Tongue (tissue), 3 donors: ENCODE measurements at places on chromosomes 3 and 15. TPM values are rescaled to one million over a fixed set of nuclear protein-coding genes. Genes with fewer than 3 reads are reported as not detected.

The CLEC3B gene
- total RNA-seq = 57.1 TPM

The IFRD2 gene
- 37.8 TPM for total RNA-seq

The XYLB gene
- total RNA-seq = 3.6 TPM

The POLQ gene
- 3.7 TPM for total RNA-seq

The ACSBG1 gene
- 1.5 TPM for total RNA-seq

The LINS1 gene
- total RNA-seq = 40.7 TPM

The BTD gene
- 19.3 TPM for total RNA-seq

The DPPA2 gene
- not detected for total RNA-seq

The ENTPD3 gene
- 3.0 TPM for total RNA-seq

The AHSG gene
- not detected for total RNA-seq

The CLDN16 gene
- total RNA-seq = not detected

The SPATA12 gene
- total RNA-seq = not detected

The RTP3 gene
- total RNA-seq = not detected

The RYR3 gene
- 98.0 TPM for total RNA-seq

The PLSCR5 gene
- not detected for total RNA-seq

The MKRN2OS gene
- not detected for total RNA-seq

The AADACL2 gene
- 2.7 TPM for total RNA-seq

The PPP1R14D gene
- not detected for total RNA-seq

The ITGA11 gene
- total RNA-seq = 6.3 TPM

The BTBD1 gene
- total RNA-seq = 228 TPM

The SV2B gene
- 4.5 TPM for total RNA-seq

The LDHAL6B gene
- total RNA-seq = not detected

The ROPN1 gene
- not detected for total RNA-seq

The SCAANT1 gene
- total RNA-seq = not detected

The GOLGA8M gene
- total RNA-seq = 0.10 TPM

The LRRC57 gene
- total RNA-seq = 29.1 TPM

The FILIP1L gene
- 72.0 TPM for total RNA-seq

The BSN gene
- 0.82 TPM for total RNA-seq

The CGGBP1 gene
- total RNA-seq = 87.1 TPM

The PIGBOS1 gene
- total RNA-seq = 8.6 TPM

The CFAP20DC gene
- 4.2 TPM for total RNA-seq
